ELR (cell line): ENCODE measurements at places on chromosomes 12 and 14.

- DNase-seq: peak; percentile 36
These were observed 92.9 kb downstream of the TMEM30B start for GRCh38 chr14:61188196-61188595.

DNA sequence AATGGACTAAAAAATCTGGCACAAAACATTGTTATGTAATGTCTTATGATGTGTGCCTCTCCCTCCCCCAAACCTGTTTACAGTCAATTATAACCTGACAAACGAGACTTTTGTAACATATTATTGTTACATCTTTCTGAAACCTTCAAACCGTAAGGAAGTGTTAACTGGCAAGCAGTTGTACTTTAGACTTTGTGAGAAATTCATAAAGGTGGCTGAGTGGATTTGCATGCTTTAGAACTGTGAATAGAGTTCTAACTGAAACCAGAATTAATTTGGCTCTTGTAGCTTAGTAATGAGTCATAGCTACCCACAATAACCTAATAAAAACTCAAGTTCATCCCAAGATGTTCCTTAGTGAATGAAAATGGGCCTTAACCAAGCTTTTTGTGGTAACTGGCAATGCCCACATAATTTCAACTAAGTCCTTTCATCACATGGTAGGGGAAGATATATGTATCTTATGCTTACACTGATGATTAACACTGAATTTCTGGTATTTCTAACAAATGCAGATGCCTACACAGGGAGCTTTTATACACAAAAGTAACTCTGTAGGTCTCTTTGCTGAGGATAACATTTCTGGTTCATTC is 29.7 kb downstream of the RAD9B start:
- peak; percentile 62 for DNase-seq

- no peak for DNase-seq
These were observed 38.4 kb upstream of the FGD4 start for GRCh38 chr12:32360956-32361355.

DNA sequence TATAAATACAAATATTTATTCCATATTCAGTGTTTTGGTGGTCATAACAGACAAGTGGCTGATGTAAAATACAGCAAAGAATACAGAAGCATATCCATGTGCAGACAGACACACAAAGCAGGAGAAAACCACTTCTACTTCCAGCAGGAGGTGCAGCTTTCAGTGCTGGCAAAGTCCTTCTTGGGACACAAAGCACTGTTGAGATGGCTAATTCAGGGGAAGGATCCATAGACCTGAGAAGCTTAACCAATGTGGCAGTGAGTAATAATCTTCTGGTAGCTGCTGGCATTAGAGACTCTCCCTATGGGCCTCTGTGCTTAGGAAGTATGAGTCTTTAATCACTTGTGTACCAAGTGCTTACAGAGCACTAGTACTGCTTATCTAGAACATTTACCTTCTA is 26.8 kb downstream of the AMN1 start:
- DNase-seq: peak; percentile 40

- no peak for DNase-seq
These were observed 22.5 kb downstream of the PIK3C2G start for GRCh38 chr12:18283831-18284230.

GRCh38 chr14:25136811-25137210 is 86.9 kb upstream of the STXBP6 start:
- no peak for DNase-seq

GRCh38 chr12:57299514-57300016 is 48.6 kb upstream of the STAC3 start:
- DNase-seq: no peak
